ENCODE measurements at places on chromosomes 11 and 22. TPM values are rescaled to one million over a fixed set of nuclear protein-coding genes. Genes with fewer than 3 reads are reported as not detected.
A peak's percentile ranks its signal among the peaks of the same experiment; 100 is the strongest.

The ZW10 gene
- total RNA-seq = 7.7 TPM

The APOA4 gene
- not detected for total RNA-seq

The SLC5A12 gene
- not detected for total RNA-seq

The DDX25 gene
- not detected for total RNA-seq

GRCh38 chr11:118240999-118241763 is 11.0 kb downstream of the MPZL3 start:
- DNase-seq = peak; percentile 61
- H3K27ac ChIP-seq = peak overlapping the region; percentile 72
- H3K4me1 ChIP-seq = peaks cover 43% of the 10 kb centered on the region
- peak overlapping the region; percentile 57 for H3K4me3 ChIP-seq
- peaks cover 10% of the 10 kb centered on the region for H3K36me3 ChIP-seq

DNA sequence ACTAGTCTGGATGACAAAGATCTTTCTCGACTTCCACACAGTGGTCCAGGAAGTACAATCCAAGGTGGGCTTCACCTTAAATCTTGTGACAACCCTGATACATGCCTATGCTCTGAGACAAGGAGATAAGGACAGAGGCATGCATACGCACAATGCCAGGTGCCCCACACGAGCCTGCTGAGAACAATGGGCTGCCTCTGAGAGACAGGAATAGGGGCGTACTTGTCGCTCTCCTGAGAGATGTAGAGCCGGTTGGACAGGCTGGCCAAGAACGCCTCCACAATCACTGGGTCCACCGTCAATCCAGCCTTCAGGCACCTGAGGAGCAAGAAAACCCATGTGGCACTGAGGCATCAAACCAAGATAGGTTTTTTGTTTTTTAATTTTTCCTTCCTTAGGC is 25.5 kb downstream of the SERPIND1 start:
- H3K27ac ChIP-seq = no peak overlapping the region
- peaks cover 91% of the 10 kb centered on the region for H3K36me3 ChIP-seq
- no peaks in the 10 kb centered on the region for H3K4me1 ChIP-seq
- DNase-seq = no peak
- H3K4me3 ChIP-seq = no peak overlapping the region
- no peaks in the 10 kb centered on the region for H3K27me3 ChIP-seq

- H3K27ac ChIP-seq = no peak overlapping the region
- H3K4me3 ChIP-seq = no peak overlapping the region
- DNase-seq = no peak
Measured at GRCh38 chr22:42610186-42610585, 4.5 kb downstream of the POLDIP3 start.

GRCh38 chr11:118933486-118933885 is 7.8 kb upstream of the BCL9L start:
- no peaks in the 10 kb centered on the region for H3K27me3 ChIP-seq
- no peak for DNase-seq
- peaks cover 22% of the 10 kb centered on the region for H3K4me1 ChIP-seq
- no peaks in the 10 kb centered on the region for H3K36me3 ChIP-seq

DNA sequence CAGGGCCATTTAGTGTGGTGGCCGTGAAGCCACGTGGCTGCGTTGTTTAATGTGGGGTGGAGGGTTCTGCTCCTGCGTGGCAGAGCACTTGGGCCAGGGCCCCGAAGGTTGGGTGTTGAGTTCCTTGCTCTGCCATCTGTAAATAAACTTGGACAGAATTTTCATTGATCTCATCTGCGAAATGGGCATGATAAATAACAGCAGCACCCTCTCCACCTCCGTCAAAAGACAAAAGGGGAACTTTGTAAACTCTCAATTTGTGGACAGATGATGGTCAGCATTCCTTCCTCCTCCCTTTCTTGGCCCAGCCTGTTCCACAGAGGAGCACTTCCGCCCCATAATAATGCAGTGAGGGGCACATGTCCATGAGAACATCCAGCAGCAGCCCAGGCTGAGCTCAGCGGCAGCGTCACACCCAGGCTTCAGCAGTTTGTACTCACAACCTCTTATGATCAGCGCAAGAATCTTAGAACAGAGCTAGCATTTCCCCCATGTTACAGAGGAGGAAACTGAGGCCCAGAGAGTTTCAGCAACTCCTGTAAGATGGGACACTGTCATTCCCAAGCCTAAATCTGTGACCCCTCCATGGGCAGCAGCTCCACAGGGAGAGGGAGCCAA is 874.5 kb downstream of the BRD1 start:
- no peaks in the 10 kb centered on the region for H3K36me3 ChIP-seq
- no peaks in the 10 kb centered on the region for H3K27me3 ChIP-seq
- H3K27ac ChIP-seq = no peak overlapping the region
- no peak for DNase-seq

GRCh38 chr11:48109046-48109666 is 107.5 kb upstream of the OR4B1 start:
- peak overlapping the region; percentile 91 for H3K4me3 ChIP-seq
- peaks cover 51% of the 10 kb centered on the region for H3K4me1 ChIP-seq
- peaks cover 19% of the 10 kb centered on the region for H3K36me3 ChIP-seq

DNA sequence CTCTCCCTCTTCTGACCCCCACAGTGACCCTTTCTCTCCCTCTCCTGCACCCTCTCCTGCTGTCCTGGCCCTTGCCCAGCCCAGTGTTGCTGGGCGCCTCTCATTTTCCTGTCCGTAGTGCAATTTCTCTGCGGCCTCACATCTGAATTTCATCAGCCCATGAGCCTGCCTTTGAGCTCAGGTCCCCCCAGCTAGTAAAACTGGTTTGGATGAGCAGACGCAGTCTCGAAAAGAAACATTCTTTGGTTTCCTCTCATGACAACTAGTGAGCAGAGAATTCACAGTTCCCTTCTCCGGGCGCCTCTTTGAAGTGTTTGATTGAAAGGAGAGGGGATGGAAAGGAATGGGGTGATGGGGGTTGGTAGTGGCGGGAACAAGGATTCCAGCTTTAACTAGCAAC is 126.0 kb upstream of the CADM1 start:
- H3K4me1 ChIP-seq = no peaks in the 10 kb centered on the region
- H3K27ac ChIP-seq = no peak overlapping the region

DNA sequence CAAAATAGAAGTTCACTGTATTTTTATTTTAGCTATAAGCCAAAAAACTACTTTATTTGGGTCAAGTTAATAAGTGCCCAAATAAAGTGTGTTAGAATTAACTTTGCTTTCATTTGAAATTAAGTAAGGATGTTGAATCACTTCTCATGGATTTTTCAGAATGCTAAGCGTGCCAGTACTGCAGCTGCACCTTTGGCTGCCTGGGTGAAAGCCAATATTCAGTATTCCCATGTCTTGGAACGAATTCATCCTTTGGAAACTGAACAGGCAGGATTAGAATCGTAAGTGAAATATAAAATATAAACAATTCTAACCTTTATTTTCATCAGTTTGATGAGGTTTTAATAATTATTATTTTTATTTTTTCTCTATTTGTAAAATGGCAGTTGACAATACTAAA is 113.6 kb downstream of the DYNC2H1 start:
- H3K4me3 ChIP-seq = no peak overlapping the region
- no peak for DNase-seq
- H3K4me1 ChIP-seq = no peaks in the 10 kb centered on the region
- no peak overlapping the region for H3K27ac ChIP-seq

DNA sequence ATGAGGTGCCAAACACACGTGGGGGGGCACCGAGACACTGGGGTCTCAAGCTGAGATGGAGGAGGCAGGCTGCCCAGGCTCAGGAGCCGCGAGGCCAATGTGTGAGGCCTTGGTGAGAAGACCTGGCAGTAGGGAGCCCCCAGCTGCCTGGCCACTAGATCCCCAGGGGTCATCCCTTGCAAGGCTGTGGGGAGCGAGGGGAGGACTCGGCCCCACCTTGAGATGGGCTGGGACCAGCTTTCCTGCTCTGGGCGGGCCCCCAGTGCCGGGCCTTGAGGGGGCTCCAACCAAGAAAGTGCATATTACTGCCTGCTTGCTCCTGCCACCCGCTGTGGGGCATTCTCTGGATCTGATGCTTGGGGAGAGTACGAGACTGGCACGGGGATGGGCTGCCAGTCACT is 107.0 kb downstream of the CTTN start:
- no peak overlapping the region for H3K4me3 ChIP-seq
- no peaks in the 10 kb centered on the region for H3K4me1 ChIP-seq
- H3K27me3 ChIP-seq = no peaks in the 10 kb centered on the region
- H3K27ac ChIP-seq = no peak overlapping the region

DNA sequence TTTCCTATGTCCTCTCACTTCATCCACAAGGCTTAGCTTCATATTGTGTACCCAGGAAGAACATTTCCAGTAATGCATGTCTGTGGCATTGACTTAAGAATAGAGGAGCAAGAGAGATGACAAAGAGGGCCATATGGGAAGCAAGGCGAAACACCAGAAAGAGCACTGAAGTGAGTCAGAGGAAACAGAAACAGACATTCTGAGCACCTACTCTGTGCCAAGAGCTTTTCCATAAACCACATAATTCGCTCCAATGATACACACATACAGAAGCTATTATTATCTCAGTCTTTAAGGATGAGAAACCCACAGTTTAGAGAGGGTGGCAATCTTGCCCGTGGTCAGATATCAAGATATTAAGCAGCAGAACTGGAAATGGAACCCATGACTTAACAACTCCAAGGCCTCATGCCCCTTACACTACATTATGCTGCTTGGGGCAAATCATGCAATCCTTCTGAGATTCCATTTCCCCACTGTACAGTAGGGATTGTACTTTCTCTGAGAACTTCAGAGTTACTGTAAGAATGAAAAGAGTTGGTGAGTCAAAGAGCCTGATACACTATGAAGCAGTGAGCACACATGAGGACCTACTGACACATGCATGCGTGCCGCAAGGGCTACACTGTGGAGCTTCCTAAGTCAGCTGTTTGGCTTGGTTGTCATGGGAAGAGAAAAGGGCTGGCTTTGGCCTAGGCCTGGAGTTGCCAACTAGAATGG is 126.6 kb downstream of the KCNC1 start:
- no peaks in the 10 kb centered on the region for H3K4me1 ChIP-seq
- no peaks in the 10 kb centered on the region for H3K36me3 ChIP-seq
- no peak for DNase-seq
- no peak overlapping the region for H3K27ac ChIP-seq
- H3K4me3 ChIP-seq = no peak overlapping the region
- H3K27me3 ChIP-seq = no peaks in the 10 kb centered on the region

DNA sequence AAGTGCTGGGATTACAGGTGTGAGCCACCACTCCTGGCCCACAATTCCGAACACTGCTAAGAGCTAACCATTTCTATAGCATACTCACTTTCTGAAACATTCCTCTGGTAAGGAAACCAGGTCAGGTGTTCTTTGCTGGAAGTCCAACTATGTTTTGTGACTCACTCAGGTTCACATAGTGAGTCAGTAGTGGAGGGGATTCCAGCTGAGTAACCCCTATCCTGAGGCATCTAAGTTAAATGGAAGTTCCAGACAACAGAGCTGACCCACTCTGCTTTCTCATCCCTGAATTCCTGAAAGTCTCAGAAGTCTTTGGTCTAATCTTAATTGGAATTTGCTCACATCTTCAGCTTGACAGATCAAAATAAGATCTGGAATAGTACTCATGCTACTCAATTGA is 3.0 kb upstream of the CHRNA10 start:
- H3K4me1 ChIP-seq = no peaks in the 10 kb centered on the region
- no peak for DNase-seq
- H3K4me3 ChIP-seq = no peak overlapping the region
- no peaks in the 10 kb centered on the region for H3K27me3 ChIP-seq
- H3K36me3 ChIP-seq = peaks cover 80% of the 10 kb centered on the region
- no peak overlapping the region for H3K27ac ChIP-seq
